ENCODE measurements at places on chromosomes 1 and 21. TPM values are rescaled to one million over a fixed set of nuclear protein-coding genes. Genes with fewer than 3 reads are reported as not detected.

The CFHR1 gene
- total RNA-seq = not detected

The NR5A2 gene
- total RNA-seq = 0.32 TPM

The FAM177B gene
- not detected for total RNA-seq

The NR1I3 gene
- not detected for total RNA-seq

The ANGPTL3 gene
- not detected for total RNA-seq

The ANGPTL1 gene
- not detected for total RNA-seq

The ELAVL4 gene
- not detected for total RNA-seq

The GSTM4 gene
- 24.8 TPM for total RNA-seq

The MARK1 gene
- not detected for total RNA-seq

The FLG2 gene
- not detected for total RNA-seq

The GNG12 gene
- total RNA-seq = not detected

The SLAMF6 gene
- total RNA-seq = 35.2 TPM

The CASQ2 gene
- total RNA-seq = not detected

The TDRKH gene
- total RNA-seq = 20.3 TPM

The SLC6A9 gene
- total RNA-seq = 4.9 TPM

The SYPL2 gene
- total RNA-seq = not detected

The PGBD5 gene
- total RNA-seq = not detected

The TMEM81 gene
- total RNA-seq = 2.6 TPM

The SLC37A1 gene
- total RNA-seq = 13.7 TPM

The COL8A2 gene
- total RNA-seq = not detected

The ABCA4 gene
- total RNA-seq = 0.25 TPM

The USP25 gene
- total RNA-seq = 41.1 TPM

The ARTN gene
- 0.85 TPM for total RNA-seq

The LCE3D gene
- total RNA-seq = not detected

The SYCP1 gene
- total RNA-seq = not detected

The LAD1 gene
- not detected for total RNA-seq

The HSPG2 gene
- 4.0 TPM for total RNA-seq

The TGFBR3 gene
- 12.9 TPM for total RNA-seq

The CXADR gene
- total RNA-seq = 0.39 TPM

Data from T-helper 1 cell treated with Interleukin-12 subunit alpha and Interleukin-12 subunit beta and Interleukin-4 antibody, amounts not matched to agents 30 ng/mL and 1 ng/mL, for 36 hours (primary cell).